OCI-LY7 (cell line): ENCODE measurements at places on chromosomes 7 and 10.

- no peak for DNase-seq
Measured at GRCh38 chr7:32941181-32941580, 16.1 kb upstream of the FKBP9 start.

DNA sequence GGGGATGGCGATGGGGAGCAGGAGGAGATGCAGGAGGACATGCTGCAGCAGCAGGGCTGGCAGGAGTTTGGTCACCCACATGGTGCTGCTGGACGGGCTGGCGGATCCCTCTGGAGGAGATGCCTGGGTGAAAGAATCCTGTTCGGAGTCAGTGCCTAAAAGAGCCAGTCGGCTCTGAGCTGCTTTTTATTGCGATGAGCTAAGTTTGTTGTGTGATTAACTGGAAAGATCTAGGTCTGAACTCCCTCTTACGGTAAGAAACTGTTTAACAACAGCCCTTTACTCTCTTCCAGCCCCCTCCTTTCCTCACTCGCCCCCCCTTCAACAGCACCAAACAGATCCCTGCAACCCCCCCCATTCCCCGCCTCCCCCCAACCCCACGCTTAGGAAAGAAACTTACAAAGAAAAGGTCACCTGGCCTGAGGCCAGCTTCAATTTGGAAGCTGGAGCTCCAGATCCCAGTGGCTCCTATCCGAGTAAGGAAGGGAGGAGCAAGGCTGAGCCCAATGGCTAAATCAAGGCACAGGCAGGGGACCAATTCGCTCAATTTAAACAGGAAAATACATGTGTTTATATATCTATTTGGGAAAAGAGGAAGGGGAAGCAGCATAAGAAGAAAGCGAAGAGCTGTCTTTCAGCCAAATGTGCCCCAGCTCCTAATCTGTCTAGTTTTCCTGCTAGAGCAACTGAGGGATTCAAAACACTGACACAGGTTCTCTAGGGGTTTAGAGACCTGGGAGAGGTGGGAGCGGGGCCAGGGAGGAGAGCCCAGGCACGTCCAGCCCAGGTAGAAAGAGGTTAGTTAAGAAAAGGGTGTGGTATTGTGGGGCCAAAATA, at the start of gene HGF:
TSS of gene HGF (minus strand) at position 157 of the 837 bp plus-strand sequence. CDS start at position 81, 76 bp downstream.
- no peak for DNase-seq

DNA sequence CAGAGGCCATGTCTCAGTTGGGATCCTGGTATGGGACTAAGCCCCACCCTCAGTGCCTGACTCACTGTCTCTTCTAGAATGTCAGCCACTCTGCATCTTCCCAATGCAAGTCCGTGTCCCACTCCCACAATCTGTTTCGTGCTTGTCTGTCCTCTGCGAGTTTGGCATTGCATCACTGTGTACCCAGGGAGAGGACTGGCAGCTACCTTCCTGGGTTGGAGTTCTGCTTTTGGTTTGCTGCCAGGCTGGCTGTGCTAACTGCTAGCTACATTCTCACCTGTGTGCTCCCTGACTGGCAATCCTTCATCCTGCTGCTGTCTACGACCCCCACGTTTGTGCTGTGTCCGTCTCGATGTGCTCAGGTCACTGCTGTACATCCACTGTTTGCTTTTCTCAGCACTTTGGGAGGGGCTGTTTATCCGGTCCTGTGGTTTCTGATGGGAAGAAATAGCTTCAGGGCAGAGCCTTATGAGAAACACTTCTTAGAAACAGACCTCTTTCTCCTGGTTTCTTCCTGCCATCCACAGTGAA, 56.0 kb upstream of the GLI3 start:
- no peak for DNase-seq

DNA sequence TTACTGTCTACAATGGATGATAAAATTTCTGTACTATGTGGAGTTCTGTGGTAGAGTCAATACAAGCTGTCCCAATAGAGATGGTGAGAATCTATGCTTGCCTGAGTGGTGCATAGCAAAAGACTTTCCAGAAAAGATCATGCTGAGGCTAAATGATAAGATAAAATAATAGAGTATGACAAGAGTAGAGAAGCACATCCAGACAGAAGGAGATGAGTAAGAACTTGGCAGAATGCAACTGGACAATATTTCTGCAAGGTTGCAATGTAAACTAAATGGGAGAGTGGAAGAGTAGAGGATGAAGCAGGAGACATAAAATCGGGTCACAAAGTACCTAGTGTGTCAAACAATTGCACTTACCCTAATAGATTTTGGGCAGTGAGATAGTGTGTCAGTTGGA, 347.6 kb downstream of the MDFIC start:
- no peak for DNase-seq

GRCh38 chr10:15346440-15347141, 24.5 kb downstream of the FAM171A1 start:
- no peak for DNase-seq

DNA sequence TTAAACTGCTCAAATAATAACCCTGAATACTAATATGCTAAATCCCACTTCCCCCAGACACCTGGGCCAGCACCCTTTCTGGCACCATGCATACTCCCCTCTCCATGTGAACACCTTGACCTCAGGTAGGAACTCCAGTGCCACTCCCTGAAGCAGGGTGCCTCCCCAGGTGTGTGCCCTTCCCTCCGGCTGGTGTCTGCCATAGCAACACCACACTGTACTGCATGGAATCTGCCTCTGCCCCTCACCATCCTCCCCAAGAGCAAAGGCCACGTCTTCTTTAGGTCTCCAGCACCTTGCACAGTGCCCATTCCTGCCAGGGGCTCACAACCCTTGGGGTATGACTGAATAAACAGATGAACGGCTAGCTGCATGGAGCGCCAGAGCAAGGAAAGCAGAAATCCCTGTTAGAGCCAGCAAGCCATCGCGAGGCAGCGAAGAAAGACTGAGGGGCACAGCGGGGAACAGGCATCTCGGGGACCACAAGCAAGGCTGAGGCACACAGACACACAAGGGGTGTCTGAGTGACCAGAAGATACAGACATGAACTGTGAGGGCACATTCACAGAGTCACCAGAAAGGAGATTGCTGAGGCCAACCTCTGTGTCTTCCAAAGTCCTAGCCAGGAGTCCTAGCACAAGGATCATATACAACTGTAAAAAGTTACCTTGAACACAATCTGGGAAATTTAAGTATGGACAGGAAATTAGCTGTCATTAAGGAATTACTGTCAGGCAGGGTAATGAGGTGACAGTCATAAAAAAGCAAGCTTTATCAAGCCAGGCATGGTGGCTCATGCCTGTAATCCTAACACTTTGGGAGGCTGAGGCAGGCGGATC, 25.7 kb downstream of the COBL start:
- no peak for DNase-seq

DNA sequence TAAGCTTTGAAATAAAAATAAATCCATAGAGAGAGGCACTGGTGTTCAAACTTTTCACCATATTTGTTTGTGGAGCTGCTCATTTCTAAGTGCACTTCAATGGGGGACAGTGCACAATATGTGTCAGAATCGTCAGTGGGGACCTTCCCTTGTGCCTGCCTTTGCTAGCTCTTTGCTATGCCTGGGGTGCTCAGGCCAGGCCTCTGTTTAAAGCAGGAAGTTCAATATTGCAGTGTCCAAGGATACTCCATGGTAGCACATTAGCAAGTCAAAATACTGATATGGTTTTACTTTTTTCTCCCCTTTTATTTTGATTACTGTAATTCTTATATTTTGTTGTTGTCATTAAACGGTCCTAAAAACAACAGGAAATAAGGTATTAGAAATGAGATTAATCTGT, 113.4 kb downstream of the POU6F2 start:
- no peak for DNase-seq

GRCh38 chr10:123747426-123747825, 81.3 kb downstream of the GPR26 start:
- no peak for DNase-seq

DNA sequence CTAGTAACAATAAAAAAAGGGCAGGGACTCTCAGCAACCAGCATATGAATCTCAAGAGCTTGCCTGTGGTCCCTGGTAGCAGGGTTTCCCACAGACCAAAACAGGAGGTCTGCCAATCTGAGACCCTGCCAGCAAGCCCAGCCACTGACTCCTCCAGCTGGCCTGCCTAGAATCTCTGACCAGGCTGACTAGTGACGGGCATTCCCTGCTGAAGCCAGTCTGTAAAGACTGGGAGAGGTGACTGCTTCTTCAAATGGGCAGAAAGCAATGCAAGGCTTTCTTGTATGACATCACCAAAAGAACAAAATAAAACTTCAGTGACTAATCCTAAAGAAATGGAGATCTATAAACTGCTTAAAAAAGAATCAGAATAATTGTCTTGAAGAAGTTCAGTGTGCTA, 249.4 kb downstream of the TCF7L2 start:
- DNase-seq, result no peak

GRCh38 chr10:121522831-121523230, 75.4 kb downstream of the FGFR2 start:
- DNase-seq, result no peak

GRCh38 chr10:30536578-30536977, 93.0 kb downstream of the LYZL2 start:
- DNase-seq, result peak; percentile 25

DNA sequence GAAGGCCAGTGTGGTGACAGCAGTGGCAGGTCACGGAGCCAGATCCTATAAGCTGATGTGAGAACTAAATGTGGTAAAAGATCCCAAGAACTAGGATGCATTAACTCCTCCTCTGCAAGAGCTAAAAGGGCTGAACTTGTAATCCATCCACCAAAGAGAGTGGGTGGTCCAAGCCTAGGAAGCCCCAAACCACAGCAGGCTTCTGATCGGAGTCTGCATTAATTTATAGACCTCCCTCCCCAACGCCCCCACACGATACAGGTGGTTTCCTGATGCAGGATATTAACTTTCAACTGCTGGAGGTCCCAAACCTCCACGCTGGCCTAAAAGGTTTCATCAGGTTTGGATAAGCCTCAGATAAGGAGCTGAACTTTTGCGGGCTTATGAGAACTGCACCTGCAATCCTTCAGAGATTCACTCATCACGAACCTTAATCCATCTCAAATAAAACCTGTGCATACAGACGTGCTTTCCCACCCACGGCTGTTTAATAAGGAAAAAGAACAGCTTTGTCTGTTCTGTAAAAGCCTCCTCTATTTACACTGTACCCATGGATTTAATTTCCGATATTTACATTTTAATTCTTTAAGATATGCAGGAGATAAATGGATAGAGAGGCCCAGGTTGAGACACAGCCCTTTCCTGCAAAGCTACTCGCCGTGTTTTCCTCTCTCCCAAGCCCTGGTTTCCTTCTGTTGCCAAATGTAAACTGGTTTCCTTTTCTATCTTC, 74.9 kb downstream of the GFRA1 start:
- DNase-seq, result no peak

DNA sequence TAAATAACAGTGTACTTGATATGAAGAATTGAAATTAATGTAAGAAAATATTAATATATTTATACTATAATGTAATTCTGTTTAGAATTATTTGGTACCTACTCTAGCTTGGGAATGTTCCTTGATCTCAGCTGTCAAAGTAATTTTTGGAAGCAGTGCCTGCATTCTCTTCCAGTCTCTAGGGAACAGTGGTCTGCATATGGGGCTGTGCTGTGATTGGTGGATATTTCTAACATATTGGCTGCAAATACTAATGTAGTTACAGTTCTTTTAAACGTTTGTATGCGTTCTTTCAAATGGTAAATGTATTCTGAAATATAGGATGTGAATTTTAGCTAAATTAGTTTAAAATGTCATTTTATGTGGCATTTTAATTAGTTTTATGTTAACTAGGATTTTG, 87.2 kb downstream of the PHF14 start:
- DNase-seq, result no peak

GRCh38 chr7:41808541-41808940, 105.7 kb upstream of the INHBA start:
- DNase-seq, result no peak

GRCh38 chr7:85535974-85536729, 349.3 kb upstream of the SEMA3D start:
- no peak for DNase-seq

- DNase-seq, result no peak
Measured at GRCh38 chr7:29945259-29945809, 44.3 kb downstream of the SCRN1 start.

GRCh38 chr10:35379226-35380137, 43.2 kb downstream of the CCNY start:
- peak; percentile 93 for DNase-seq

GRCh38 chr10:69224862-69225657, 4.9 kb downstream of the HKDC1 start:
- peak; percentile 51 for DNase-seq

DNA sequence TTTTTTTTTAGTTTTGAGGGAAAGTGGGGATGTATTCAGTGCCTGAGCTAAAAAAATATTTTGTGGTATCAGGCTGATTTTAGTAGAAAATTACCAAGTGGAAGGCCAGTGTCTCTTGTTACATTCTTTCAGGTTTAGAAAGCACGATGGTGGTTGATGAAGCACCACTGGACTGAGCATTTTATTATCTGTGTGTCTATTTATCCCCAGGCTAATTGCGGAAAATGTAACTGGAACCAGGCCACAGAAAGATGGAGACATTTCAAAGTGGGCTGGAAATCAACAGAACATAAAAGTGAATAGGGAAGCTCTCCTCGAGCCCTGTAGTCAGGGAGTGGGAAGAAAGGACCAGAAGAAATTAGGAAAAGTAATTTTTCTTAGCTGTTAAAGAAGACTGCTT, 261.0 kb downstream of the STK31 start:
- DNase-seq, result no peak

GRCh38 chr7:41134300-41135255, 568.3 kb downstream of the INHBA start:
- peak; percentile 5 for DNase-seq

GRCh38 chr10:73898730-73899410, 12.1 kb upstream of the PLAU start:
- DNase-seq, result no peak

DNA sequence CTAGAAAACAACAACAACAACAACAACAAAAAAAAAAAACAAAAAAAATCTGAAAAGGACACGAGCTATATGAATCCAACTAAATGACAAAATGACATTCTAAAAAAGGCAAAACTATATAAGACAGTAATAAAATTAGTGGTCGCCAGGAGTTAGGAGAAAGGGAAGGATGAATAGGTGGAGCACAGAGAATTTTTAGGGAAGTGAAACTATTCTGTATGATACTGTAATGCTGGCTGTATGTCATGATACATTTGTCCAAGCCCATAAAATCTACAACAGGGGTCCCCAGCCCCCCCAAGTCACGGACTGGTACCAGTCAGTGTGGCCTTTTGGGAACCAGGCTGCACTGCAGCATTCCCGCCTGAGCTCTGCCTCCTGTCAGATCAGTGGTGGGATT, 2.8 kb upstream of the PUS7 start:
- DNase-seq, result peak; percentile 7

GRCh38 chr7:72540923-72541322, 128.8 kb upstream of the CALN1 start:
- no peak for DNase-seq

- DNase-seq, result no peak
Measured at GRCh38 chr10:22764639-22765038, 50.3 kb upstream of the PIP4K2A start.

DNA sequence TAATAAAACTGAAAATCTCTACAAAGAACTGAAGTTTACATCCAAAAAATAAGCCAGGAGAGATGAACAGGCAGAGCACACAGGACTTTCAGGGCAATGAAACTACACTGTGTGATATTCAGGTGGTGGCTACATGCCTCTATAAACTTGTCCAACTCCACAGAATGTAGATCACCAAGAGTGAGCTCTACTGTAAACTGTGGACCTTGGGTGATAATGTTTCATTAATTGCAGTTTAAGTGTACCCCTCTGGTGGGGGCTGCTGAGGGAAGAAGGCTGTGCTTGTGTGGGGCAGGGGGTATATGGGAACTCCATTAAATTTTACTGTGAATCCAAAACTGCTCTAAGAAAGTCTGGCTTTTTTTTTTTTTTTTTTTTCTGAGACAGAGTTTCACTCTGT, 22.7 kb downstream of the YWHAG start:
- no peak for DNase-seq
